ENCODE measurements at places on chromosomes 7 and 10.

- DNase-seq, result no peak
Measured at GRCh38 chr10:49365675-49366415, 30.0 kb downstream of the DRGX start.

- DNase-seq, result no peak
Measured at GRCh38 chr7:106480161-106480579, 180.8 kb downstream of the CCDC71L start.

DNA sequence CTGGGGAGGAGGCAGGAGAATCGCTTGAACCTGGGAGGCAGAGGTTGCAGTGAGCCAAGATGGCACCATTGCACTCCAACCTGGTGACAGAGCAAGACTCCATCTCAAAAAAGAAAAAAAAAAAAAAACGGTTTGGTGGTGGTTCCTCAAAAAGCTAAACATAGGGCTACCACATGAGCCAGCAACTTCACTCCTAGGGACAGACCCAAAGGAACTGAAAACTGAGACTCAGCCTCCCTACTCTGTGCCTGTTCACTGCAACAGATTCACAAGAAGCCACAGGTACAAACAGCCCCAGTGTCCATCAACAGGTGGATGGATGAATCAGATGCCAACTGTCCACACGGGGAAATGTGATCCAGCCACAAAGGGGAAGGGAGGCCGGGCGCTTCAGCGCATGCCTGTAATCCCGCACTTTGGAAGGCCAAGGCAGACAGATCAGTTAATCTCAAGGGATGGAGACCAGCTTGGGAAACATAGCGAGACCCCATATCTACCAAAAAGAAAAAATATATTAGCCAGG lies 79.1 kb upstream of the TNRC18 start:
- DNase-seq, result no peak

GRCh38 chr7:157930441-157930840 lies 593.6 kb downstream of the DNAJB6 start:
- DNase-seq, result no peak

GRCh38 chr10:95440756-95441546 lies 120.2 kb downstream of the SORBS1 start:
- DNase-seq, result no peak

DNA sequence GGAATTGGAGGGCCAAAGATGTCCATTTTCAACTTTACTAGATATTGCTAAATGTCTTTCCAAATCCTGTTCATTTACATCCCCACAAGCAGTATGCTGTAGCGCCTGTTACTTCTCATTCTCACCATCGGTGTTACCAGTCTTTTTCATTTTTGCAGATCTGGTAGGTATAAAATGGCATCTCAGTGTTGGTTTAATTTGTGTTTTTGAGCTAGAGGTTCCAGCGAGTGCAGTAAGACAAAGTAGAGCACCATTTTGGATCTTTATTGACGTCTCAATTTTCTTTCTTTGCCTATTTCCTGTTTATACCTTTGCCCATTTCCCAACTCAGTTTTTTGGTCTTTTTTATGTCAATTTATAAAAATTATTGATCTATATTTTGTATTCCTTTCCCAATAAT lies 55.6 kb downstream of the NRF1 start:
- DNase-seq, result no peak

DNA sequence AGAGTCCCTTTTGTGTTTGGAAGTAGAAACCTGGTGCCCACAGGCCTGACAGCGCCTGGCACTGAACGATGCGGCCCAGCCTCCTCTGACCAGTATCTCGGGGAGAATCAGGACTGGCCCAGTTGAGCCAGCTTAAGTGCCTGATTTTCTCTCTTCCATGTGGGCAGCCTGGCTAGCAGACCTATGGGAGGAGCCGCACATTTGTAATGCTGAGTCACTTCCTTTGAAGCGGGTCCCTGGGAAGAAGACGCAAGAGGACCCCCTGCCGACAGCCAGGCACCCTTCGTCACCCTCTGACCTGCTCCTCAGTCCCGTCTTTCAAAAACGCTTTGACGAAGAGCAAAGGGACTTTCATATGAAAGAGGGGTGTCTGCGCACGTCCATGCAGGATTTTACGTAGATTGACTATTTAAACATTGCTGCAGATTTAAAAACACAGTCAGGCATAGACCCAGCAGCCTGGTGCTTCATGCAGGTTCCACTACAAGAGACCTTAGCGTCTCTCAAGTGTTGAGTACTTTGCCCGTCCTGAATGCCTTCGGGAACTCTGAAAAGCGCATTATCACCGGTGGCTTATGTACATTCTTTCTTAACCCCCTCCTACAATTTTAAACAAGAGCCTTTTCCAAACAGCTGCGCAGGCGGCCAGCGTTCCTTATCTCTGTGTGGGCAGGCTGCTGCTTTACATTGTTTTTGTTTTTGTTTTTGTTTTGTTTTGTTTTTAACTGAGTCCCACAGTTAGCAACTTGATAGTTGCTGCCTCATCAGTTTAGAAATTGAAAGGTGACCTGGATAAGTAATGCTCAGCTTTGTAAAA lies 36.5 kb upstream of the AP5Z1 start:
- DNase-seq, result no peak
